ENCODE measurements at places on chromosomes 11 and 22.

DNA sequence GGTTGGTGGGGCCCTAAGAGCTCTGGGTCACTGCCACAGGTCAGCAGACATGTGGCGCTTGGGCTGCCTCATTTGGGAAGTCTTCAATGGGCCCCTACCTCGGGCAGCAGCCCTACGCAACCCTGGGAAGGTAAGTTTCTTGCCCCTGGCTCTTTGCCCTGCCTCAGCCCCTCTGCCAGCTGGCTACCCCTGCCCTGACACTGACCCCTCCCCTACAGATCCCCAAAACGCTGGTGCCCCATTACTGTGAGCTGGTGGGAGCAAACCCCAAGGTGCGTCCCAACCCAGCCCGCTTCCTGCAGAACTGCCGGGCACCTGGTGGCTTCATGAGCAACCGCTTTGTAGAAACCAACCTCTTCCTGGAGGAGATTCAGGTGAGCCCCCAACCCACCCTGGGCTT, 1.9 kb downstream of the SCYL1 start:
- no peak for DNase-seq

- no peak for DNase-seq
Measured at GRCh38 chr11:20559523-20560300, 39.7 kb upstream of the SLC6A5 start.

GRCh38 chr22:22201185-22201929, 43.2 kb upstream of the VPREB1 start:
- peak; percentile 57 for DNase-seq

DNA sequence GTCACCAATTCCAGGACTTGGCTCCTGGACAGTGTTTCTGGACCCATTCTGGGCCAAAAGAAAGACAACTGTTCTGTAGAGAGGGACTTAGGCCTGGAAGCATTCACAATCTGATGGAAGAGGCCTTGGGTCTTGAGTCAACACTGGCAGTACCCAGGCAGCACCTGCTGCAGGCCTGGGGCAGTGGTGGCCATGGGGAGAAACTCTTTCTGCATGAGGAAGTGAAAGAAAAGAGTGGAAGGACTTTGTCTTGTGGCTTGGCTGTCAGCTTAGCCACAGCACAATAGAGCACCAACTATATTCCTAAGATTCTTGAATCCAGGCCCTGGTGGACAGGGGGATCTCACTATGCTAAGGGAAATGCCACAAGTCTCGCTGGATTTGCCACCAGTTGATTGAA, 70.6 kb downstream of the CTSC start:
- DNase-seq: no peak

DNA sequence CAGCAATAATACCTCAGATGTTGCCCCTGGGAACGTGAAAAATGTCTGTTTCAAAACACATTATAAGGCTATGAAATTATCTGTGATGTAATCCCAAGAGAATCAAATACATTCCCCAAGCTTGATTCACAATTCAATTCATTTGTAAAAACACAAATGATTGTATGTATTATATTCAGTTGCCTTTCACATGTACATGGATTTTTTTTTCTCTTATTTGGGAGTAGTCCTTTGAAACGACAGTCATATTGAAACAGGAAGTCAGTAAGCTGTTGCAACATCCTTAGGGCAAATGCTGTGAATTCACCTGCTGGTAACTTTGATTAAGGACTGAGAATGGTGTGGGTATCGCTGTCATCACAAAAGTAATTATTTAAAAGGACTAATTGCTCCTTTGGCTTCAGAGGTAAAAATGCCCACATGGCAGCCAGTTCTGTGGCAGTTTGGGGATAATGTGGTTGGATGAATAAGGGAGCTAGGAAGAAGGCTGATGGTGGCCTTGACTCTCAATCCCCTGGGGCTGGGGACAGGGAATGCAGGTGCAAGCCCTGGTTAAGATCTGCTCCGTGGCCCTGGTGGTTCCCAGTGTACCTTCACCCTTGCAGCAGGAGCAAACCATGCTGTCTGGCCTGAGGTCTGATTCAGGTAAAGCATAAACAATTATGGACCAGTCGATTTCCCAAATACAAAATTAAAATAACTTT, 13.2 kb downstream of the EHF start:
- DNase-seq: peak; percentile 21

GRCh38 chr11:131572423-131572822, 202.0 kb downstream of the NTM start:
- no peak for DNase-seq

DNA sequence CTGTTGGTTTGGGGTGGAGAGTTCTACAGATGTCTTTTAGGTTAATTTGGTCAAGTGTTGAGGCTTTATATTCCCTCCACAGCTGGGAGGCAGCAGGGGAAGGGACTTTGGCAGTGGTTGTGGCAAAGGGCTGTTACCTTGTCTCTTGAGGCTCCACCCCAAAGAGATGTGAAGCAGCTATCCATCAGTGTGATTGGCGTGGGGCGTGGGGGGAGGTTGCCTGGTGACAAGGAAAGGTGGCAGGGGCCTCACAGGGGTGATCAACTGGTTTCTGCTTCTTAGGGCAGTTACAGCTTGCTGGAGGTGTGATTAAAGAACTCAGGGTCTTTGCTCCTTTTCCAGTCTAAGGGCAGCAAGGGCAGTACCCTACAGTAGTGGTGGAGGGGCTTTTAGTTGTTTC, 59.3 kb downstream of the FANCF start:
- no peak for DNase-seq

DNA sequence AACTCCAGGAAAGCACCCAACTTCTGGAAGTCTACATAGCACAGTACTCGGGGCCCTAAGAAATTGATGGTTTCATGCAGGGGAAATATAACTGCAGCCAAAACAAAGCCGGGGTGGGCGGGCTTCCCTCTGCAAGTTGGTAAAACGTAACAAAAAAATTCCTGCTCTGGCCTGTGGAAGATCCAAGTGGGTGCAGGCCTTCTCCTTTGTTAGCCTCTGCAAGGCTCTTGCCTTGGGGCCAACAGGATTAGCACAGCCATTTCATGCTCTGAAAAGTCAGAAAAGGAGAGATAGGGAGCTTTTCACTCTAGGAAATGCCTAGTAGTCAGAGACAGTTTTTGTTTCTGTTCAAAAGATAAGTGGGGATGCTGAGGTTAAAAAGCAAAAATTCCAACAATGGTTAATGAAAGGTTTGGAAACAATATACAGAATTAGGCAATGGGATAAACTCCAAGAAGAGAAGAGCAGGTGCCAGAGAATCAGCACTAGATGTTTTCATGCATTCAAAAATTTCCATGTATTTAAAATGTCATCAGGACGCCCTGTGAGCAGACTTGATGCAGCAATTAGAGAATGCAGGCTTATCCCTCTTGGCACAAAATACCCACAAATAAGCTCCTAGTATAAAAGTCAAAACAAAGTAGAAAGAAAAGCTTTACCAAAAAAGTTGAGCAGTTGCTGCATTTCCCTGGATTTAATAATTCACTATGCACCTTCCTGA, 72.3 kb upstream of the CHRM4 start:
- DNase-seq: no peak

DNA sequence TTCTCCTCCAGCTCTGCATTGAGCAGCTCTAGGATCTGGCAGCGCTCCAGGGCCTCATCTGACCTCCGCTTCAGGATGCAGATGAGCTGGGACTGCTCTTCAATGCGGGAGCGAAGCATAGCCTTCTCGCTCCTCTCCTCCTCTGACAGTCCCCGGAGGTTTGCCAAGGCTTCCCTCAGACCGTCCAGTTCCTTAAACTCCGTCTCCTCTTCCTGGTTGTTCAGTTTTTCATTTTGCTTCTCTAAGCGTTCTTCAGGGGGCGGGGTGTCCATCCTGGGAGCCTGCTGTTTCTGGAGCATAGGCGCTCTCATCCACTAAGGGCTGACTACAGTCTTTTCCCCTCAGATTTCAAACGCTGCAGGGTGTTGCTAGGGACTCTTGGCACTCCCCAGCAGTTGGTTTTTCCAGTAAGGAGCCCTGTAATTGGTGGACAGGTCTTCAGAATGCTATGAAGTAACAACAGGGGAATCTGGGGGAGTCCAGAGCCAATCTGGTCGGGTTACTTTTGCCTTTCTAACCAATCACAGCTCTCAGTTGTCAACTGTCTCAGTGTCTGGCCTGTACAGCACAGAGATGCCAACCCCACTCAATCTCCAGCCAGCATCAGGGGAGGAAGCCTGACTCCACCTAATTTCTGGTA, at the start of gene CCDC89:
Gene CCDC89 (minus strand): TSS at position 376 of the 640 bp plus-strand sequence. CDS start 65 bp downstream, at position 311.
- DNase-seq: peak; percentile 76

- DNase-seq: peak; percentile 99
Measured at GRCh38 chr11:62705880-62706849, 1.1 kb downstream of the BSCL2 start.

- peak; percentile 45 for DNase-seq
Measured at GRCh38 chr11:103202048-103202651, 92.9 kb downstream of the DYNC2H1 start.

DNA sequence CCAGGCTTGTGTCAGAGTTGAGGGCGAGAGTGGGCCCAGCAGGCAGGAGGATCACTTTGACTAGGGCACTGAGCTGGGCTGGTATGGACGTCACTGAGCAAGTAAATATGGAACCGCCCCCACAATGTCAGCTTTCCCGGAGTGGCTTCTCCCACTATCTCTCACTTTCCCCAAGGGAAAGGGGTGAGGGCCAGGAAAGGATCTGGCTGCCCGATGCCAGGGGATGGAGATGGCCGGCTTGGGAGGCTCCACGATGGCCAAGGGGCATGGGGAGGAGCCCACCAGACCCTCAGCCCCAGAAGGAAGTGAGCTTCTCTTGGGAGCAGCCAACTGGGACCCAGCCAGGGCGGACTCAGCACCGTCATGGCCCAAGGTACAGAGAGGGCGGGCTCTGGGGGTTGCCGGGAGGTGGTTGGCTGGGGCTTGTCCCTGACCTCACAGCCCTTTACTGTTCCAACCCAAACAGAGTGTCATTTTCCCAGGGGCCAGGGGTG, 8.7 kb downstream of the PRDM11 start:
- no peak for DNase-seq

DNA sequence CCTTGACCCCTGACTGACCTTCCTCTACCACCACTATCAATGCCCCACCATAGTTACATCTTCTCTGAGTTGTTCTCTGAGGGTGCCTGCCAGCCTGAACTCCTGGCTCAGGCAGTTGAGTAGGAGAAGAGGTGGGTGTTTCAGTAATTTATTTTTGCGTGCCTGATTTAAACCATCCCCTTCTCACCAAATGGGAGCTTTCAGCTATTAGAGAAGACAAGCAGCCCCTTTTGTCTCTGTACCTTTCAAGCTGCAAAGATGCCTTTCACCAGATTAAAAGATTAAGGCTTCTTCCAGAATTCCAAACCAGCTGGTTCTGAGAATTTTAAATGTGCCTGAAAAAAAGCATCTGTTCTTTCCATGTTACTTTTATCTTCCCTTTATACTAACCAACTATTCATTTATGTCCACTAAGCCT, 223.8 kb downstream of the FAM76B start:
- no peak for DNase-seq
